ENCODE measurements at places on chromosomes 5 and 9. TPM values are rescaled to one million over a fixed set of nuclear protein-coding genes. Genes with fewer than 3 reads are reported as not detected.

GRCh38 chr9:101397746-101398067 is 711 bp downstream of the MRPL50 start:
- DNase-seq: no peak

Gene ROR2
- total RNA-seq: 0.68 TPM

Gene TMEM174
- total RNA-seq: not detected

Gene FEM1C
- total RNA-seq: 14.1 TPM

Gene TEX48
- not detected for total RNA-seq
